ENCODE measurements at places on chromosomes 11 and 22. TPM values are rescaled to one million over a fixed set of nuclear protein-coding genes. Genes with fewer than 3 reads are reported as not detected.

DNA sequence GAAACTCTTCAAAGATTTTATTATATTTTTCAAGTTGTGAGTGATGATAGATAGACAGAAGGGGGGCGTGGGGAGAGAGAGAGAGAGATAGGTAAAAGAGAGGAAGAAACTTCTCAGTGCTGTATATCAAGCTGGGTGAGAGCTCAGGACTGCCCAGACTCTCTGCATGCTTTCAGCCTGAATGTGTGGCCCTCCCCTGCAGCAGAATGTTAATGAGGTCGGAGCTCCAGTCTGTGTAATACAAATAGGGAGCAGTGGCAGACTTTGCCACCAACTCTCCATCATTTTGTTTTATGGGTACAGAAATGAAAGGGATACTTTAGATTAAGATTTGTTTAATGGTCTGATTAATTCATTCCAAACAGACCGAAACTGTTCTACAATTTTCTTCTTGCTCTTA lies 752.8 kb downstream of the OPCML start:
- DNase-seq, result no peak

- DNase-seq, result no peak
These were observed 228.0 kb downstream of the CADM1 start for GRCh38 chr11:115276191-115276590.

GRCh38 chr22:25161017-25161915 lies 38.4 kb upstream of the CRYBB3 start:
- DNase-seq, result no peak

GRCh38 chr11:63682066-63683021 lies 1.0 kb downstream of the RTN3 start:
- peak; percentile 63 for DNase-seq

DNA sequence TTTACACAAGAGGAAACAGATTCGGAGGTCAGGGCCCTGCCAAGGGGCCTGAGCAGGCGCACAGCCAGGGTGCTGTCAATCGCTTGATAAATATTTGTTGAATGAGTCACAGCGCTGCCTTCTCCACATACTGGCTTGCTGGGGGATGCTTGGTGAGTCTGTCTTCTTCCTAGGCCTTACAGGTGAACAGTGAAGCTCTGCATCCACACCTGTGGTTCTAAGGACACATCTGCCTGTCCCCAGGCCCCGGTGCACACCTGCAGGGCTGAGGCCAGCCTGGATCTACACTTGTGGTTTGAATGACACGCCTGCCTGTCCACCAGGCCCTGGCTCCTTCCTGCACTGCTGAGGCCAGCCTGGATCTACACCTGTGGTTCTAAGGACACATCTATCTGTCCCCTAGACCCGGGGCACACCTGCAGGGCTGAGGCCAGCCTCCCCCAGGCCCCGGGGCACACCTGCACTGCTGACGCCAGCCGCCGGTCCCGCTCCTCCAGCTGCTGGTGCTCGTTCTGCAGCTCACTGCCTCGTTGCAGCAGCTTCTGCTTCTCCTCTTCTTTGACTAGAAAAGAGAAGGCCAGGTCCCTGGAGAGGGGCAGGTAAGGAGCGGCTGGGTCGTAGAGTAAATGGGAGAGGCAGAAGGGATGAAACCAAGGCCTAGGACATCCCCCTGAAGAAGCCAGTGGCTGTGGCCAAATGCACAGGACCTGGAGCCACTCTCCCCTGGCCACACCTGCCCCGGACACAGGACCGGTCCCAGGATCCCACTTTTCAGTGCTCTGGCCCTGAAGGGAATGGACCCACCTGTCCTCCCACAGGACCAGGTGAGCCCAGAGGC lies 124.6 kb downstream of the PHF21B start:
- no peak for DNase-seq

Gene OR4P4
- 3.6 TPM for total RNA-seq
